ENCODE measurements at places on chromosomes 16 and 17.
A peak's percentile ranks its signal among the peaks of the same experiment; 100 is the strongest.

GRCh38 chr17:28526381-28526780 is 20.2 kb downstream of the FOXN1 start:
- DNase-seq: peak; percentile 55

GRCh38 chr16:28136751-28137434 is 73.4 kb upstream of the GSG1L start:
- no peak for DNase-seq

DNA sequence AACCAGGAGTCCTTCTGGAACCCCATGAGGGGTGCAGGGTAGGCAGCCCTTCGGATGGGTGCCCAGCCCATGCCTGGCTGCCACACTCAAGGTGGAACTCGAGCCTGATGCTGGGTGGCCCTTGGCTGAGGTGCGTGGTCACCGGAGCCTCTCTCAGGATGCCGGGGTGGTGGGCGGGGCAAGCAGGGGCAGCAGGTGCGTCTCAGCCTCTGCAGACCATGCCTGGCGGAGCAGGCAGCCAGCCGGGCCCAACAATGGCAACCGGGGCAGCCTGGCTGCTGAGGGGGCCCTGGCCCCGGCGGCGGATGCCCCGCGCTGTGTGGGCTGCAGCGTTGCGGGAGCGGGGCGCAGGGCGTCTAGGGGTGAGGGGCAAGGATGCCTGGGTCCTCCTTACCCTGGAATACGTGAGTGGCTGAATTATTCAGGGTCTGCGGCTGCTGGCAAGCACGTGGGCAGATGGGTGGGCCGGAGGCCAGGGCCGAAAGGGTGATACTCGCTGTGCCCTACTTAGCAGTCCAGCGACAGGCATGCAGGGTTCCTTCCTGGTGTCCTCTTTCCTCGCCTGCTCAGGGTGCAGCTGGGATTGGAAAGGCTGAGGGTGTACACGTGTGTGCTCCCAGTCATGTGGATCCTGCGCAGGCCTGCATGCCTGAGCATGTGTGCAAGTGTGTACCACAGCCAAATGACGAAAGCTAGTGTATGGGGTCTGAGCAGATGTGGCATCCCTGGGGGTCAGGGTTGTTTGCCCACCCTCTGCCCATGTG is 14.6 kb downstream of the MYO15A start:
- no peak for DNase-seq

DNA sequence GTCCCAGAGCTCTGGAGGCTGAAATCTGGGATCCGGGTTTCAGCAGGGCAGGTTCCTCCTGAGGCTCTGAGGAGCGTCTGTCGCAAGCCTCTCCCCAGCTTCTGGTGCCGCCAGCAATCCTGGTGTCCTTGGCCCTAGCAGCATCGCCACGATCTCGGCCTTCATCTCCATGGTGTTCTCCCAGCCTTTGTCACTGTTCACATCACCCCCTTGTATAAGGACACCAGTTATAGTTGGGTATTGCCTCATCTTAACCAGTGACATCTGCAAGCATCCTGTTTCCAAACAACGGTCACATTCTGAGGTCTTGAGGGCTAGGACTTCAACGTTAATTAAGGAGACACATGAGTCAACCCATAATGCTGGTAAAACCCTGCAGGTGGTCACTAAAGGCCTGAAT is 2.8 kb upstream of the PPP1R27 start:
- no peak for DNase-seq

GRCh38 chr17:2905269-2905668 is 109.0 kb downstream of the RAP1GAP2 start:
- no peak for DNase-seq

DNA sequence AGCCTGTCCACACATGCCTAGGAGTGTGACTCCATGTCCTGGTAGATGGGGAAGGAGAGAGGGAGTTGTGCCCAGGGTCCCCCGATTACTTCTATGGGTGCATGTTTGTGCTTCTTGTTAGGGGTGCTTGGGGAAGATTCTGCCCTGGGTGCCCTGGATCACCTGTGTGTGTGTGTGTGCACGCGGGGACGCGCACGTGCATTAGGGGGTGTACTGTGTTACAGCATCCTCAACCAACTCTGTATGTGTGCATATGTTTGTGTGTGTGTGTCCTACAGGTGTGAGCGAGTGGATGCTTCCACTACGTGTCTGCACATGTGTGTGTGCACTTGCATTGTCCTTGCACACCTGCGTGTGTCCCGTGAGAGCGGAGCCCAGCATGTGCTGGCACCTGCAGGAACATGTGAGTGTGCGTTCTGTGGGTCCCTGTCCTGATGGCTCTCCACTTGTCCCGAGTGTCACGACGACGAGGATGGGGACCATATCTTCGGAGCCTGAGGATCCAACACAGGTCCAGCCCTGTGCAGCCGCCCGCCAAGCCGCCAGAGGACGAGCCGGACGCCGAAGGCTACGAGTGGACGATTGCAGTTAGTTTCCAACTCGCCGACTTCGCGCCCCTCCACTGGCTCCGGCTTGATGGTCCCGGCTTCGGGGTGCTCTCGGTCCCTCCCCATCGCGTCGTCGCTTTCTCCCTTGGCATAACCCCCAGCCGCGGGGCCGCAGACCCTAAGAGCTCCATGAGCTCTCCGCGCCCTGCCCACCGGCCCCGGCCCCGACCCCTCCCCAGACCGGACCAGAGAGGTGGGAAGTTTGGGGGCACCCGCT is 6.0 kb upstream of the TBC1D3B start:
- DNase-seq: no peak

- DNase-seq: no peak
These were observed 160.5 kb upstream of the GSE1 start for GRCh38 chr16:85452364-85453193.

GRCh38 chr16:10641953-10642949 is 52.5 kb downstream of the TEKT5 start:
- no peak for DNase-seq

DNA sequence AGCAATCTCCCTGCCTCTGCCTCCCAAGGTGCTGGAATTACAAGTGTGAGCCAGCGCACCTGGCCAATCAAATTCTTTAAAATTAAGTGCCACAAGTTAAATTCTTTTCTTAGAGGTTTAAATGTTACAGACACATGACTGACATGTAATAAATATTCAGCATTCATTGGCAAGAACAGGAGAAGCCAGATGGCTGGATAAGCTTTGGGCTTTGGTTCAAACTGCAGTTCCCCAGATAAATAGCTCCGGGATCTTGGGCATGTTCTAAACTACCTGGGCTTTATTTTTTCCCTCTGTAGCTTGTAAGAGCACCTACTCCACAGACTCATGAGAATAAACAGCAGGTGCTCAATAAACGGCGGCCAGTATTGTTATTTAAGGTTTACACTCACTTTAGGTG is 34.1 kb downstream of the ABAT start:
- no peak for DNase-seq

DNA sequence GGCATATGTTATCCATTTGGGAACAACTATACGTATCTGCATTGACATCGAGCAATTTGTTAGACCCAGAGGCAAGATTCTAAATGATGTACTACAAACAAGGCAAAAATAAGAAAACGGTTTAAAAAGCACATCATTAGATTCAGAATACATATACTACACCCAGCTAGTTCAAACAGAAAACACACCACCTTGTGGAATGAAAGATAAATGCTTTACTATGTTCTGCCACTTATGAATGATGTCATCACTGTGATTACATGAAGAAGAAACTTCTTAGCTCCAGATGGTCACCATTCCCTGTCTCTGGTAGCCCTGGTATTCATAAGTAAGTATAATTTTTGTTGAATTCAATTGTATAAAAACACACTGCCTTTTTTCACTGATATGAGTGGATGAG is 7.8 kb downstream of the NACA2 start:
- DNase-seq: peak; percentile 80

GRCh38 chr16:84884596-84885341 is 65.0 kb downstream of the CRISPLD2 start:
- DNase-seq: no peak

DNA sequence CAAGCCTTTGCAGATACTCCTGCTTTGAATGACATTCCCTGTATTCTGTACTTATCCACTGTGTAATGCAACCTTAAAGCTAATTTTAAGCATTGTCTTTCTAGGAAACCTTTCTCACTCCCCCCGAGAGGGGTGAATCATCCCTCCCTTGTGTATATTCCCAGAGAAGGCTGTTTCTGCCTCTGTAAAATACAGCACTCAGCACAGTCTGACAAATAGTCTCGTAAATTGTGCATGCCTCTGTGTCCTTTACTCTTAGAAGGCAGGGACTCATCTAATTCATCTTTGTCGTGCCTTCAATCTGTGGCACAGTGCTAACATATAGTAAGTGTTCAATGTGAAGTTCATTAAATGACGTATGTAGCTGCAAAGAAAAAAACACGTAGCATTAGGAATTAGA is 200.7 kb downstream of the CA10 start:
- no peak for DNase-seq

GRCh38 chr17:82177761-82178498 is 34.7 kb downstream of the CCDC57 start:
- no peak for DNase-seq

DNA sequence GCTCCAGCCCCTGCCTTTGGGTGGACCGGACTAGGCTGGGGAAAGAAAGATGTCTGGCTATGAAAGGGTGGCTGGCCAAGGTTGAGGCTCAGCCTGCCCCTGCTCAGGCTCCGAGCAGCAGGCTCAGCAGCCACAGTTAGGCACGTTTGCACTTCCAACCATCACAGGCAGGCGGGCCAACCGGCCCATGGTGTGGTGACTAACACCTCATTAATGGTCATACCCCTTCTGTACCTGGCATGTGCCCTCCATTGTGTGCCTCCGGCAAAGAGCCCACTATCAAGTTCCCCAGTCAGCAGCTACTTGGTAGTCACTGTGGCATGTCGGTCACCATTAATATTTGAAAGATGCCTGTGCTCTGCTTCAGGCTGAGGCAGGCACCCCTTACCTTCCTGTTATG is 6.7 kb downstream of the TBC1D24 start:
- DNase-seq: no peak

DNA sequence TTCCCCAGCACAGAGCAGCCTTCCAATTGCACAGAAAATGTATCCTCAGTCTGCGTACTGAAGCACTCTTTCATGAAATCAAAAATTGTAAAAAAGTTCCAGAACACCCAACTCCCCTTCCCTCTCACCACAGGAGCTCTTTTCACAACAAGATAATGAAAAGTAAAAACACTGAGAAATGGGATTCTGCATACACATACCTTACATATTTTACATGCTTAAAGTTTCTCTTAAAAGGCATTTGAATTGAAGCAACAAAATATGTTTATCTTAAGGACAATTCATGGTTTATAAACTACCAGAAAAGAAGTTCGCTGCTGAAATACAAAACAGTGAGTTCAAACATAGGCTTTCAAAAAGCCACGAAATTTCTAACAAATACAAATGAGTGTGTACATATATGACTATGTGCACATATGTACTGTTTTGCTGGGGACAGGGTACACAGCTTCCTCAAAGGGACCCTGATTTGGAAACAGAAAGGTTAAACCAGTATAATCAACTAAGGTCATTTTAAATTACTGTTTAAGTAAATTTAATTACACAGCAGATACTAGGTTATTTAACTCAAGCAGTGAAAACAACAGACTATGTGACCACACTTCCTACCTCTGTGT is 33.8 kb downstream of the COG1 start:
- DNase-seq: no peak

- no peak for DNase-seq
These were observed 342.2 kb upstream of the DYNLRB2 start for GRCh38 chr16:80198311-80199299.

- no peak for DNase-seq
These were observed 212.6 kb upstream of the GSE1 start for GRCh38 chr16:85400305-85401205.

GRCh38 chr16:25298165-25298872 is 40.7 kb upstream of the ZKSCAN2 start:
- DNase-seq: peak; percentile 97

- DNase-seq: no peak
These were observed 46.2 kb upstream of the RBFOX3 start for GRCh38 chr17:79657036-79657435.

GRCh38 chr16:831571-832413 is 31.3 kb upstream of the GNG13 start:
- no peak for DNase-seq

GRCh38 chr17:39921323-39921722 is 2.9 kb upstream of the GSDMB start:
- no peak for DNase-seq

GRCh38 chr17:10149573-10150399 is 48.6 kb downstream of the GAS7 start:
- DNase-seq: no peak

- DNase-seq: no peak
These were observed 5.9 kb upstream of the UTP6 start for GRCh38 chr17:31907342-31907962.

DNA sequence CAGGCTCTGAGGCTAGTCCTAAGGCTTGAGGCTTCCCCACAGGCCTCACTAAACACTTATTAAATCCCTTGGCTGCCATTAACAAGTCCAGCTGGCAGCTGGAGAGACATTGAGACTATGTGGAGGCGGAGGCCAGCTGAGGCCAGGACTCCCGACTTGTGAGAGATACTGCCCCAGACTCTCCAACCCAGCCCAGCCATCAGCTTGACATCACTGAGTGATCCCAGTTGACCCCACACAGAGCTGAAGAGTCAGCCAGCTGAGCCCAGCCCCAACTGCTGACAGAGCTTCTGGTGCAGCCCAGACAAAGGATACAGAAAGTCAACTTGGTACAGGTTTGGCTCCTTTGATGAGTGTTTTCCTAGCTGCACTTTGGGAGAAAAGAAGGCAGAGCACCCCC is 343.1 kb downstream of the C16orf95 start:
- no peak for DNase-seq

DNA sequence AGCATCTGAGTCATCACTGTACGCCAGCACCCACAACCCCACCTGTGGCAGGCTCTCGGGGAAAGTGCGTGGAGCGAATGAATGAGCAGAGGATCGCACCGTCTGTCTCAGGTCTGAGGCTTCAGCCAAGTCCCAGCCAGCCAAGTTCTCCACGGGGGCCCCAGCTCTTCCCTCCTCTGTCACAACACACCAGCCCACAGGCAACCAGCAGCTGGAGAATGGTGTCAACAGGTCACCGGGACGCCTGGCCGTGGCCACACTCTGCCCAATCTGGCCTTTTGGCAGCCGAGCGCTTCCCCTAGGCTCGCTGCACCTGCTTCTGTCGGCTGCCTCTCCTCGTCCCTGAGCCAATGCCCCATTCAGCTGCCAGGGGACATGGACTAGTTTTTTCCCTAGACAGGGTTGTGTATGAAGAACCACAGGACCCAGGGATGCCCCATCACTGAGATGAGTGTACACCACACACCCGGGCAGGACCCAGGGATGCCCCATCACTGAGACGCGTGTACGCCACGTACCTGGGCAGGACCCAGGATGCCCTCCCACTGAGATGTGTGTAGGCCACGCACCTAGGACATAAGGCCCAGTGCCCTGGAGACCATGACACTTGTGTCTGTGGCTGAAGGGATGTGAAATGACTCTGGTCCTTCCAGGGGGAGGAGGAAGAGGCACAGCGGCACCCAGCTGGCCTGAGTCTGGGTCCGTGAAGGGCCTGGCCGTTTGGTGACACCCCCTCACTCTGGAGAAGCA is 52.8 kb downstream of the ABR start:
- no peak for DNase-seq

GRCh38 chr17:75475851-75476250 is 19.4 kb downstream of the TMEM94 start:
- no peak for DNase-seq

Data from SK-N-DZ (cell line).